Stimulated activated CD8-positive, alpha-beta memory T cell treated with anti-CD3 and anti-CD28 coated beads, Interleukin-4, amount 100 ng/mL, for 48 hours (primary cell): ENCODE measurements at places on chromosomes 5 and 9.

- no peak for DNase-seq
These were observed 73.3 kb upstream of the SARDH start for GRCh38 chr9:133811471-133811870.

DNA sequence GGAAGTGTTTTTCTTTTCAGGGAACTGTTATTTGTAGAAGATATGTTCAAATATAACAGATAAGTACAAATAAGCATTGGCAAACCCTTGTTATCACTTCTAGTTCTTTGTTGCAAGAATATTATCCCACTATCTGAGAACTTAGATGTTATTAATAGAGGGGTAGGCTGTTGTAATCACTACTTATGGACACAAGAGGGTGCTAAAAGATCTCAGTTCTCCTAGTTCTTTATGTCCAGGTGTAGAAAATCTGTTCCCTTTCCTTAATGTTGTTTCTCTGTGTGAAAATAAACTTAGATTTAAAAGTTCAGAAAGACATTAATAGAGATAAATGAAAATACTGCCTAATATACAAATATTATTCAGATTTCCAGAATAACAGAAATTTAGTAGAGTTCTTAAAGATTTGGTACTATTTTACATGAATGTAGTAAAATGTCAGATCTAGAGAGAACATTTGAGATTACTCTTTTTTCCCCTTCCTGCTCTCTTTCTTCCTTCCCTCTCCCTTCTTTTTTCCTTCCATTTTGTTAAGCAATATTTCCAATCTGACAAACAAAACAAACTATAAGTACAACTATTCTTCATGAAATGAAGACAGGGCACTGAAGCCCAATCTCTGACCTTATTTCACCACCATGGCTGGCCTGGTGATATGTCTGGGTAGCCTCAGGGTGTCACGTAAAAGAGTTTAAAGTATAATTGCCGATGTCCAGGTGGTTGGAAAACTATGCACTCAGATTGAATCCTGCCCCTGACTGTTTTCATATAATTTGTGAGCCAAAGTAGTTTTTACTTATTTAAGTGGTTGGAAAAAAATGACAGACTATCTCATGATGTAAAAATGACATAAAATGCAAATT lies 43.6 kb upstream of the C5orf46 start:
- no peak for DNase-seq

DNA sequence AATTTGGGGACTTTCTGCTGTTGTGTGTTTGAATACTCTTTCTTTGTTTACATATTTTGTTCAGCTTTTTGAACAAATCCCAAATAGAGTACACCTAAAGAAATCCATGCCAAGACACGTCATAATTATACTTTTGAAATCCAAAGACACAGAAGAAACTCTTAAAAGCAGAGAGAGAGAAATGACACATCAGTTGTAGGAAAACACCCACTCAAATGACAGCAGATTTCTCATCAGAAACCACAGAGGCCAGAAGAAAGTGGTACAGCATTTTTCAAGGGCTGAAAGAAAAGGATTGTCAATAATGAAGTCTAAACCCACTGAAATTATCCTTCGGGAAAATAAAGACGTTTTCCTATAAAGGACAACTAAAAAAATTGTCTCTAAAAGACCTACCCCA lies 378.6 kb downstream of the GADD45G start:
- no peak for DNase-seq

DNA sequence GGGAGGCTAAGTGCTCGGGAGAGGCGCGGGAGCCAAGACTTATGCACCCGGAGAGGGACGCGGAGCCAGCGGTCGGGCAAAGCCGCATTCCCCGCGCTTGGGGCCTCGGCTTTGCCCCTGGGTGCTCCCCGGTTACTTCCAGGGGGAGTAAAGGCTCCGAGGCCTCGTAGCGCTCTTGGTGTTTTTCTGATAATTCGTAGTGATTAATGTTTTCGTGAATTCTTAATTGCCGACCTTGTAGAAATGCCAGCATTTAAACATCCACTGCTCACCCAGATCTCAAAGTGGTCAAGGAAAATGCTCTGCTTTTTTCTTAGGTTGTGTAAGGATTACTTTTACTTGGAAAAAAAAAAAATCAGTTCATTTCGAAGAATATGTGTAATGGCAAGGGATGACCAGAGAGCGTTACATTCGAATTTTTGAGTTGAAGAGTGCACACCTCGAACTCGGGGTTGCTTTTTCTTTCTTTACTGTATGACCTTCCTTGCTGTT lies 654 bp upstream of the TUT7 start:
- no peak for DNase-seq

DNA sequence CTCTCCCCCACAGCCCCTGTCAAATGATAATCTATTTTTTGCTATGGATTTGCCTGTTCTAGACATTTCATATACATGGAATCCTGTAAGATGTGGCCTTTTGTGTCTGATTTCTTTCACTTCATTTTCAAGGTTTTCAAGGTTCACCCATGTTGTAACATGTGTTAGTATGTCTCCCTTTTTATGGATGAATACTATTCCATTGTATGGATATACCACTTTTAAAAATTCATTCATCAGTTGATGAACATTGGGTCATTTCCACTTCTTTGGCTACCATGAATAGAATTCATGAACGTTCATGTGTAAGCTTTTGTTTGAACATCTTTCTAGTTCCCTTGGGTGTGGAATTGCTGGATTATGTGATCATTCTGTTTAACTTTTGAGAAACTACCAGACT lies 94.7 kb upstream of the ZNF366 start:
- no peak for DNase-seq
